Testis (tissue), 5 donors: ENCODE measurements at places on chromosomes 12 and 14. TPM values are rescaled to one million over a fixed set of nuclear protein-coding genes. Genes with fewer than 3 reads are reported as not detected.

DNA sequence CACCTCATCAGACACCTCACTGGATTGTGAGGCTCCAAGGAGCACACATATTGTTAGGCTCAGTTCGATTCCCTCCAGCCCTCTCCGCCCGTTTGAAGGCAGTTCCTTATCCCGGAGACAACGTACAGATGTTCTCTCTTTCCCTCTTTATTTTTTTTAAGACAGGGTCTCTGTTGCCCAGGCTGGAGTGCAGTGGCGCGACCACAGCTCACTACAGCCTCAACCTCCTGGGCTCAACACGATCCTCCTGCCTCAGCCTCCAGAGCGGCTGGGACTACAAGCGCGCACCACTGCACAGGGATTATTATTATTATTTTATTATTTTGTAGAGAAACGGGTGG is 718 bp upstream of the TROAP start:
- no peak for DNase-seq

DNA sequence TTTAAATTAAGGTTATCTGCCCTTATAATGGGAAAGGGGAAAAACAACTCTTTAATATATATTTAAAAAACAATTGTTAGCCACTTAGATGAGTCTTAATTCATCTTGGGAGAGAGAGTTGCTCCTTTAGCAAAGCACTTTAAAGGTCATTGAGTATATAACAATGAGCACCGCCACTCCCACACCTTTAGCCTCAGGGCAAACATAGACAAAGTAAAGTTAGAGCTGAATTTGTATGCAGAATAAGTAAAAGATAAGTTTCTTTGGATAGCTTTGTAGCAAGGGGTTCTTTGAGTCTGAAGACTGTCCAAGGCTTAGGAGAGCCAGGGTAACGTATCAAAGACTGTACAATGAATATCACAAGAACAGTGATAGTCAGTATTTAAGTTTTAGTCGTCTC is 728.8 kb upstream of the LMO3 start:
- DNase-seq, result no peak

DNA sequence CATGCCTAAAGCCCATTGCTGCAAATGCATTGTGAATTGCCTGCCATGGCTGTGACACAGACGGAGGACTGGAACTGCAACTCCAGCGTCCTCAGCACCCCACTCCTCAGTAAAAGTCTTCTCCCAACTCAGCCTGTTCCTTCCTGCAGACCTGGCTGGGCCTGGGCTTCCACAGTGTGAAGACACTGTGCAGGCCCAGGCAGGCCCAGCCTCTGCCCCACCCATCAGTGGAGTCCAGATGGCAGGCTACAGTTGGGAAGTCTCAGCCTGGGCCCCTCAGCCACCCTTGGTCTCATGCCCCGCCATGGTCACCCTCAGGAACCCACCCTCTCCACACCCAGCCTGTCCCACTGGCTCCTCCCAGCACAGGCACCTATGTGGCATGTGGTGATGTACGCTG is 22.0 kb downstream of the VSX2 start:
- no peak for DNase-seq

GRCh38 chr14:37202265-37202664 is 4.5 kb downstream of the MIPOL1 start:
- no peak for DNase-seq

- no peak for DNase-seq
Measured at GRCh38 chr14:101862177-101862576, 100.7 kb downstream of the PPP2R5C start.

DNA sequence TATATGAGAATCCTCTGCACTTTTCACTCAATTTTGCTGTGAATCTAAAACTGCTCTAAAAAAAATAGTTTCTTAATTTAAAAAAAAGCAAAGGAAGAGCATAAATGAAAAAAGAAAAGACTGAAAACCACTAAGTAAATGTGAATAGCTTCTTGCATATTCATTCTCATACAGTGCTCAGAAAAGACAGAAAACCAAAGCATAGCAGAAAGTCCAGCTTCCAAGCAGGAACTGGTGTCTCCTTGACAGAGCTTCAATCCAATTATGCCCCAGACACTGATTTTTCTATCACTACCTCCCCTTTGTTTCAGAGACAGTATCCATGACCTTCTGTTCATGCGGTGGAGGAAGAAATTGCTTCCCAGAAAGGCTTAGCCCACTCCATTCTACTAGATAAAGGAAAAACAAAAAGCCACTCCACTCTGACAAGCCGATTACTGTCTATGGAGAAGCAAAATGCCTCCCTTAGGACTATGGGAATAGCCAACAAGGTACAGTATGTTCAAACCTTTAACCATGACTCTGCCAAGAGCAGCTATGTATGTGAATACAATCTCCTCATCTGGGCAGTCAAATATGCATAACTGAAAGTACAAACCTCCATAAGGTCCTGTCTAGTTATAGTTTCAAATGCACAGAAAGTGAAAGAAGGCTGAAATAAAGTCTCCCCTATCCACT is 40.6 kb downstream of the ATF7 start:
- DNase-seq, result no peak

- no peak for DNase-seq
Measured at GRCh38 chr12:6378709-6379472, 3.5 kb upstream of the SCNN1A start.

GRCh38 chr14:52553002-52553670 is 500 bp downstream of the GPR137C start:
- peak; percentile 36 for DNase-seq

DNA sequence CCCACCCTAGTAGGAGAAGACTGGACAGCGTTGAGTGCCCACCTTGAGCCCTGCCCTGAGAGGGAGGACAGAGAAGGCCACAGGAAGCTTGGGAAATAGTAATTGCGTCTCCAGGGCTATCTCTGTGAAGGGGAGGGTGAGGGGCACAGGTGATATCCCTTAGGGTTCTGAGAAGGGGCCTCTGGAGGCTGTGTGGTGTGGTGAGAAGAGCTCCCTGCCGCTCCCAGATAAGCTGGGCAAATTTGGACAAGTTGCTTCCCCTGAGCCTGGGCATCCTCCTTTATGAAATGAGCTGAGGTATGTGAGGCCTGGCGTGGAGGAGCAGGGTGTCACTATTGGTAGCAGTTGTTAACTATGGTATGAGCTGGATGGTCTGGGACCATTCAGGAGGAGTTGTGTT is 23.5 kb upstream of the LRP1-AS start:
- no peak for DNase-seq

- peak; percentile 72 for DNase-seq
Measured at GRCh38 chr14:80213602-80214001, 2.3 kb upstream of the DIO2 start.

GRCh38 chr12:68884251-68884650 is 48.7 kb downstream of the CPM start:
- no peak for DNase-seq

GRCh38 chr12:75694534-75695268 is 183.3 kb upstream of the KRR1 start:
- no peak for DNase-seq

DNA sequence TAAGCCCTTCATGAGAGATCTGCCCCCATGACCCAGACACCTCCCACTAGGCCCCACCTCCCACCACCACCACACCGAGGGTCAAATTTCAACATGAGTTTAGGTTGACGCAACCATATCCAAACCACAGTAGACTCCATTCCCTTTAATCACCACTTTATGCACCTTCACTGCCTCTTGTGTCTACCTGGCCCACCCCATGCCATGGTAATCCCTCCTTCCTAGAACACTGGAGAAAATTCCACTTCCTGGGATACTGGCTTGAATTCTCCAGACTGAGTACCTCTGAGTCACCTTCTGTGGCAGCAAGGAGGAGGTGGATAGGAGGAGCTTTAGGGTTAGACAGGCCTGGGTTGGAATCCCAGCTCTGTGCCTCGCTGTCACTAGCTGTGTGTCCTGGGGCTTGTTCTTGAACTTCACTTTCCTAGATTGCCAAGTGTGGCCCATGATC is 26.1 kb upstream of the CIPC start:
- no peak for DNase-seq

GRCh38 chr12:95733141-95733825 is 57.3 kb downstream of the NTN4 start:
- no peak for DNase-seq

GRCh38 chr12:60805364-60805763 is 1209.5 kb downstream of the SLC16A7 start:
- DNase-seq, result no peak

DNA sequence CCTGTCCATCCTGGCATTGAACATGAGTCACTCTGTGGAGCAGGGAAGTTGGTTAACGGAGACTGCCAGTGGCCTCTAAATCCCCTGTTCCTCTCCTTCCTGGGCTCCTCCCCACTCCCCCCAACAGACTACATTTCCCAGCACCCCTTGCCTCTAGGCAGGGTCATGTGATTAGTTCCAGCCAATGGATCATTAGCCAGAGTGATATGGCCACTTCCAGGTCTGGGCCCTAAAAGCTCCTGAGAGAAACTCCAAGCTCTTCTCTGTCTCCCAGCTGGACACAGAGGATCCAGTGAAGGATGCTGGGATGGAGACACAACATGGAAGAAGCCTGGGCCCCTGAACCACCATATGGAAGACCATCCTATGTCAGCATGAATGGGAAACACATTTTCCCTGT is 54.4 kb upstream of the RFLNA start:
- no peak for DNase-seq

The RNASE8 gene
- not detected for total RNA-seq

The JPH4 gene
- total RNA-seq, result 3.6 TPM

The AP5M1 gene
- 32.0 TPM for total RNA-seq

The RAB35 gene
- total RNA-seq, result 21.1 TPM

The CLEC2A gene
- total RNA-seq, result not detected

The C12orf50 gene
- total RNA-seq, result 24.8 TPM

The IPO8 gene
- total RNA-seq, result 27.4 TPM

The EML1 gene
- 22.7 TPM for total RNA-seq

The CLEC4C gene
- total RNA-seq, result 2.0 TPM
